ENCODE measurements at places on chromosomes 12 and 14.

DNA sequence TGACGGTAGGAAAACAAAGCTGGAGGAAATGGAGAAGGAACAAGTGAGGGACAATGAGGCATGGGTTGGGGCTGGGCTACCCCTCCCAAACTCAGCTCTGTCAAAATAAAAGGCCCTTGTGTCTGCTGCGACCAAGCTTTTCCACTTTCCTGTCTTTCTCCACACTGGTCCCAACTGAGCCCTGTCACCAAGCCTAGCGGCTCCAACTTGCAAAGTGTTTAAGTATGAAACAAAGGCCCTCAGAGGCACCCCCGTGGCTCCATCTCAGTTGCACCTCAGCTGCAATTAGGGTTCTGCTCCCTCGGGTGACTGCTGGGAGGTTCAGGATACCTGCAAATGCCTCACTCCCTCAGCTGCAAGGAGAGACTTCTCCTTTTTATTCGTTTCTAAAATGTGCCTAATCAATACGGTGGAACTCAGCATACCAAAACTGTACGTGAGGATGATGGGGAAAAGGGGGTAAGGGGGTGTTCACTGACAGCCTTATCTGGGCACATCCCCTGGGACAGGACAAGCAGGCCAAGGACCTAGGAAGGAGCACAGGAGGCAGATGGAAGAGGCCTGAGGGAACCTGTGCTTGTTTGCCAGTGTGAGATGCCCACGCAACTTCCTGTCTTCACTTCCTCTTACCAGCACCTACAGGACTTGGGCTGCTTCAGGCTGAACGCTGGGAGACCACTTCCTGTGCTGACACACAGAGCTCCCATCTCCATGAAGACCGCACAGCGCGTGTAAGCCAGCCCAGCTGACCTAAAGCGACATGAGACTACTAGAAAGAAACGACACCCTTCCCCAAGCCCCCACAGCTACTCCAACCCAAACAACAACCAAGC, 8.9 kb downstream of the VAMP1 start:
- DNase-seq: peak; percentile 87

DNA sequence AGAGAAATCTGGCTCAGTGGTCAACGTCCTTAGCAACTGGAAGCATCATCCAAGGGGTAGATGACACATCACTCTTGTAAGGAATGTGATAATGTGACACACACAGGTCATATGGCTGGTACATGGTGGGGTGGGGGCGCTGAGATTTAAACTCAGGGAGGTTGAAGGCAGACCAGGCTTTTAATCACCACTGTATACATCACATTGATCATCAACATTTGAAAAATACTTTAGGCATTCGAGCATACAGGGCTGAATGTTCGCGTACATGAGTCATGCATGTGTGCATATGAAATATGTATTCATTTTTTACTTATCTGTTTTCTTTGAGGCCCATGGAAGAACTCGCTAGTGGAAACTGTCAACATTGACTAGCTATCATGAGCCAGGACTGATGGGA, 976.4 kb downstream of the VRK1 start:
- no peak for DNase-seq

GRCh38 chr12:67676624-67677023, 28.1 kb downstream of the DYRK2 start:
- no peak for DNase-seq

GRCh38 chr14:98085751-98086150, 1186.2 kb downstream of the BCL11B start:
- no peak for DNase-seq

GRCh38 chr14:58428118-58428683, 682 bp downstream of the KIAA0586 start:
- no peak for DNase-seq

- DNase-seq: no peak
These were observed 74.3 kb downstream of the FAR2 start for GRCh38 chr12:29223426-29223825.

- DNase-seq: no peak
These were observed 40.6 kb upstream of the EML1 start for GRCh38 chr14:99752486-99753121.

DNA sequence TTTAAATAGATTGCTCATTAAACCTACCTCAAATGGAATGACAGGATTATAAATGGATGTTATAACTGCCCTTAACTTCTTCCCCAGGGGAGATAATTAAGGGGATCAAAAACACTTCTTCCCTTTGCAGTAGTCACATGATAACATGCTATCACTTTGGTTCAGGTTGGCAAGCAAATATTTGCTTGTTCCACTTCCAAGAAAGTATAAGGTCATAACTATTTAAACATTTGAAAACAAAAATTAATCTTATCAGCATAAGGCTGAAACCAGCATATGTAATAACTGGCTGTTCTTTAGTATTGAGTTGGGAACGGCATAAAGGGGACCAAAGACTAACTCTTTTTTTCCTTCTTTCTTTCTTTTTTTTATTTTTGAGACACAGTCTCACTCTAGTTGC, 2.4 kb upstream of the LYZ start:
- no peak for DNase-seq

- no peak for DNase-seq
These were observed 1144.5 kb downstream of the FSCB start for GRCh38 chr14:43362586-43362985.

DNA sequence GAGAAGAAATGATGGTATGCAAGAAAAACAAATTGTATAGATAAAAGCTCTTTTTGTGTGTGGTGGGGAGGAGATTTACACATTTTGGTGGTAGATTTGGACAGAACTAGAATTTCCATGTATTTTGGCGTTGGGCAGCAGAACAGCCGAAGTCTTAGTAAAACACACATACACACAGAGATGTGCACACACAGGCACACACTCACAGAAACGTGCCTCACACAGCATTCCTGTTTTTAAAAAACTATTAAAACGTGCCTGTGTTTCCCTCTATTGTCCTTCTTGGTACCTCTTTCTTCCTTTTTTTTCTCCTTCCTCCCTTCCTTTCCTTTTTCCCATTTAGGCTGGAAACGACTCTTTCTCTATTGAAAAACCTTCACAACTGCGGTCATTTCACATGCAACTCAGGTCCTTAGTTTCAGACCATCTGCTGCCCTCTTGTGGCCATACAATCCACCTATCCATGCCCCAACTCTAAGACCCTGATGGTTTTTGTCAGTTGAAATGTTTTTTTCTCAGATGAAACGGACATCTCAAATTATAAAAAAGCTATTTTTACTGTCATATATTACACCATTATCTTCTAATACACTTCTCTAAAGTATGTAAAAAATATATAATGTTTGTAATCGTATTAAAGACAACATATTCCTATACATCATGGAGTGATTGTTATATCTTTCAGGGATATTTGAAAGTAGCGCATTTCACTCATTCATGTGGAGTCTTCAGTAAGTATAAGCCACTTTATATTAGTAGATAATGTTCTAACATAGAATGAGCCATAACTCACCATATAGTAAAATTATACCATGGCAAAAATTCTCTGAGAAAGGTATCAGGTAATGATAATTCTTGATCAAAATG, 386.7 kb upstream of the NOVA1 start:
- peak; percentile 1 for DNase-seq

DNA sequence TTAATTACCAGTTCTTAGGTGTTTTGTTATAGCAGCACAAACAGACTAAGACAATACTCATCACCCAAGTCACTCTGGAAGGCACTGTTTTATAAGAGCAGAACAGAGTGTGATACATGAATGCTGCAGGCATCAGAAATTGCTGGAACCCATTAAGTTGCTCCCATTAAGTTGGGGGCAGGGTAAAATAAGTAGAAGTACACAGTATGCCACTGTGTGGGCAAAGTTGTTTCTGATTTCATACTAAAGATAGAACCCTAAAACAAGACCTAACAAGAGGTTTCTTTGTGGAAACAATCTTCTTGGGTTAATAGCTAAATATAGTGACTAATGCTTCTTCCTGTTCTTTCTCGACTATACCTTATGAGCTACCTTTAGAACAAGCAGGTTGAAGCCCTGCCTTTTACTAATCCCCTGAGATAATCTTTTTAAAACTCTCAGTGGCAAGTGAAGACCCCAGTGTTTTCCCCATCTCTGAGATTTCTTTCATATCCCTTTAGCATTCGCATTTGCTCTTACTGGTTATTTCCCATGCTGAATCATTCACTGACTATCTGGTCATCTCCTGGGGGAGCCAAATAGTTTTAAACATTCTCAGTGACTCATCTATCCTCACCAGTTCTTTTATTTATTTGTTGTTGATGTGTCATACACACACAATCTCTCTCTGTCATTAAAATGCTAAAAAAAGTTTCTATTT, 52.3 kb downstream of the SOCS2 start:
- DNase-seq: no peak

DNA sequence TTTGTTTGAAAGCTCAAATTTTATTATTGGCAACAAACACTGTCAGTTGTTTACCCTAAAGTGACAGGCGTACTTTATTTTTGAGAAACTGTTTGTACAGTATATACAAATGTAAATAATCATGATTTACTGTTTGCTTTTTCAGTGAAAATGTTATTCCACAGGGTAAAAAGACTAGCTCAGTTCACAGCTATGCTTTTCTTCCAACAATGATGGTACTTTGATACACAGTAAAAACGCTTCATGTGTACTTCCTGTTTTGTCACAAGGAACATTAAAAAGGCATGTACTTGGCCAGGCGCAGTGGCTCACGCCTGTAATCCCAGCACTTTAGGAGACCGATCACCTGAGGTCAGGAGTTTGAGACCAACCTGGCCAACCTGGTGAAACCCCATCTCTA, 53.7 kb downstream of the MON2 start:
- no peak for DNase-seq

- DNase-seq: peak; percentile 56
These were observed 565 bp downstream of the SPRYD3 start for GRCh38 chr12:53078425-53079225.

- DNase-seq: no peak
These were observed 186.2 kb downstream of the DUSP6 start for GRCh38 chr12:89166121-89166520.

- no peak for DNase-seq
These were observed 63.5 kb upstream of the PPM1H start for GRCh38 chr12:62998454-62998853.

GRCh38 chr14:103057028-103057371, 349 bp downstream of the CDC42BPB start:
- no peak for DNase-seq

- no peak for DNase-seq
These were observed 10.8 kb upstream of the IPO8 start for GRCh38 chr12:30706476-30706875.

GRCh38 chr12:5616854-5617253, 184.9 kb downstream of the NTF3 start:
- DNase-seq: no peak

DNA sequence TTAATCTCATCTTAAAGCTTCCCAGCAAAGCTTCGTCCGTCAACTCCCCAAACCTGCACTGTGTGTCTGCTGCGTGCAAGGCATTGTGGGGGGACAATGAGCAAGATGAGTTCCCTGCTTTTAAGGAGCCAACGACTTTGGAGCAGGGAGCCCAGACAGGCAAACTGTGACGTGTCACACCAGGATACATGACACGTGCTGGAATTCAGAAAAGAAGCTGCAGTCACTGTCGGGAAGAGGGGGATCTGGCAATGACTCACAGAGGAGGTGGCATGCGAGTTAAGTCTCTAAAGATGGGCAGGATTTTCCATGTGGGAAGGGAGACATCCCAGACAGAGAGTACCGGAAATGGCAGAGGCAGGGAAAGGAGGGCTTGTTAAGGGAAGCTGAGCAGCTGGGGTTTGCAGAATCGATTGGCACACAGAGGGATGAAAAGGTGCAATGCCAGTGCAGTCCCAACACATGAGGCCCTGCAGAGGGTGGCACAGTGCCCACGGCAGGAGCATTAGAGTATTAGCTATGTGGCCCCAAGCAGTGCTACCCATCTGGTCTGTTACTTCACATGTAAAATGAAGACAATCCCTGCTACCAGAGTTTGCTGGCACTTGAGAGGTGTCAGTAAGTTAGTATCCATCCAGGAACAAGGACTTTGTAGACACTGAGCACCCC, 52.9 kb downstream of the SETD3 start:
- no peak for DNase-seq

GRCh38 chr14:81169711-81170103, 51.1 kb downstream of the GTF2A1 start:
- peak; percentile 14 for DNase-seq

GRCh38 chr14:37453985-37454384, 141.1 kb downstream of the FOXA1 start:
- no peak for DNase-seq

DNA sequence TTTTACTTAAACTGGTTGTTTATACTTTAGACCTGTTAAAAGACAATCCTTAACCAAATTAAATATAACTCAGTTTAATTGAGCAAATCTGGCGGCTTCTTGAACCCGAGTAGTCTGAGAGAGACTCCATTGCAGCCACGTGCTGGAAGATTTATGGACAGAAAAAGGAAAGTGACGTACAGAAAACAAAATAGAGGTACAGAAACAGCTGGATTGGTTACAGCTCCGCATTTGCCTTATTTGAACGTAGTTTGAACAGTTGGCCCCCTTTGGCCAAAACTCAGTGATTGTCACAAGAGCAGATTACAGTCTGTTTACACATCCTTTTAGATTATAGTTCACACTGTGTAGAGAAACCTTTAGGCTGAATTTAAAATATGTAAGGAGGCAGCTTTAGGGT, 155.9 kb downstream of the RAD51B start:
- no peak for DNase-seq

DNA sequence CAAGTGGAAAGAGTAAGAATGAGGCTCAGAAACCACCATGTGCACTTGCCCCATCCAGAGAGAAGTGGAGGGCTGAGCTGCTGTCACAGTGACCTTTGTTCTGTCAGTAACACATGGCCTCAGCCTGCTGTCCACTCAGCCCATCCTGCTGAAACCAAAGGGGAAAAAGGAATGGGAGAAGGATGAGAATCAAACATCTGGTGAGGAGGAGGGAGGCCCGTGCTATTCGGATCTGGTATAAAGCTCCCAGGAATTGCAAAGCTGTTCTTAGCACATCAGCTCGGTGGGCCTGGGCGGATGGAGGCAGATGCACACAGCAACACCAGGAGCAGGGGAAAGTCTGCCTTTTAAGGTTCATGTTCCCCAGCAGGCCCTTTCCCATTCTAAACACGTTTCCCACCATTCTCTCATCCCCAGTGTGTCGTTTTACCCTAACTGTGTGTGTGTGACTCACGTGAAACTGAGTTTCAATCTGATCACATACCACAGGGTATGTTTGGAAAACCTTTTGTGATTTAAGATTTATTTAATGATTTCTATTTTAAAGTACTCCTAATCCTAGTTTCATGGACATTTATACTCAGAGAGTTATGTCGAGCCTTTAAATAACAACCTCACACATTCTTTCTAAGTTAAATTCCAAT, 36.8 kb downstream of the RTRAF start:
- DNase-seq: no peak

All from activated naive CD8-positive, alpha-beta T cell treated with anti-CD3 and anti-CD28 coated beads for 36 hours (primary cell).